HEK293T (cell line): ENCODE measurements at places on chromosomes 13 and 19.

- no peak for DNase-seq
Observed at GRCh38 chr19:38696729-38697055, 47.6 kb downstream of the CAPN12 start.

- peak; percentile 79 for DNase-seq
Observed at GRCh38 chr19:3606690-3607289, at the start of gene TBXA2R. TBXA2R (minus strand) TSS chr19:3606875; CDS start chr19:3600634, 6,241 bp downstream.

GRCh38 chr19:41249707-41250423 is 14.3 kb upstream of the HNRNPUL1 start:
- no peak for DNase-seq

GRCh38 chr19:17108453-17108784 is 32.8 kb downstream of the MYO9B start:
- no peak for DNase-seq

DNA sequence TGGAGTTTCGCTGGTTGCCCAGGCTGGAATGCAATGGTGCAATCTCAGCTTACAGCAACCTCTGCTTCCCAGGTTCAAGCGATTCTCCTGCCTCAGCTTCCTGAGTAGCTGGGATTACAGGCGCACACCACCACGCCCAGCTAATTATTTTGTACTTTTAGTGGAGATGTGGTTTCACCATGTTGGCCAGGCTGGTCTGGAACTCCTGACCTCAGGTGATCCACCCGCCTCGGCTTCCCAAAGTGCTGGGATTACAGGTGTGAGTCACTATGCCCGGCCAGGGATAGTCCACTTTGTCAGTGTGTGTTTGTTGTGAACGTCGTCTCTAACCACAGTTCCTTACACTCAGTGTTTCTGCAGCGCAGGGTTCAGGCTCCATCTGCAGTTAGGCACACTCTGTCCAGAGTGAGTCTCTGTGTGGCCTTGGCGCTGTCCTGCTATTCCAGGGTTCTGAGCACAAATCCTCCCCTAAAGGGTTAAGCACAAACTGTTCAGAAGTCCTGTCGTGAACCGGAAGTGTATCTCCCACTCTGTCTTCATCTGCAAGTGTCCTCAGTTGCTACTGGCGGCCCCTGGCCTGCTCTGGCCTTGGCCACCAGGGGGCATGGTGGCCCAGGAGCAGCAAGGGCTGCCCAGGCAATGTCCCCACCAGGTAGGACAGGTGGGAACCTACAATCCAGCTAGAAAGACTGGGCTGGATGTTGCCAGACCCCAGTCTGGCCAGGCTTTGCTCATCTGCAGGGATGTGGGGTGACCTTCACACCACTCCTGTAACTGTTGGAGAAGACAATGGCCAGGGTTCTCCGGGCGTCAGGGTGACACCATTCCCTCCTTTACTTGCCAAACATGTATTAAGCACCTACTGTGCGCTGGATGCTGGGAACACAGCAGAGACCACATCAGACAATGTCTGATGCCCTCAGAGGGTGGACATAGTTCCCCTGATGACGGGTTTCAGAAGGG is 38.8 kb upstream of the GATAD2A start:
- peak; percentile 80 for DNase-seq
